ENCODE measurements at places on chromosomes 1 and 21. TPM values are rescaled to one million over a fixed set of nuclear protein-coding genes. Genes with fewer than 3 reads are reported as not detected.
A peak's percentile ranks its signal among the peaks of the same experiment; 100 is the strongest.

- no peak for DNase-seq
These were observed 246.9 kb upstream of the LRRC7 start for GRCh38 chr1:69320757-69321211.

The VWA5B1 gene
- total RNA-seq: not detected

The NBPF4 gene
- not detected for total RNA-seq

DNA sequence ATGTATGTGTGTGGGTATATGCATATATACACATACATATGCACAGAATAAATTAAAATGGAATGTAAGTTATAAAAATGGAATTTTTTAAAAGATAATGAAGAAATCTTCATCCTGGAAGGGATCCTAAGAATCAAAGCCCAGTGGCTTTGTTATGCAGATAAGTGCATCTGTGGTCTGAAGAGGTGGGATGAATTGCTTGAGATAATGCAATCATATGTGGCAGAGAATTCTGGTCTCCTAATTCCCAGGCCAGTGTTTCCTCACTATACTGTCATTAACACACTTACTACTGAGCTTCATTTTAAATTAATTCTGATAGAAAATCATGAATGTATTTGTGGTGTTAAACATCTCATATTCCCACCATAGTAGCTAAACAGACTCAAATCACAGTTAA lies 86.7 kb upstream of the PRMT6 start:
- no peak for DNase-seq

GRCh38 chr1:180343921-180344769 lies 114.1 kb downstream of the LHX4 start:
- peak; percentile 44 for DNase-seq

DNA sequence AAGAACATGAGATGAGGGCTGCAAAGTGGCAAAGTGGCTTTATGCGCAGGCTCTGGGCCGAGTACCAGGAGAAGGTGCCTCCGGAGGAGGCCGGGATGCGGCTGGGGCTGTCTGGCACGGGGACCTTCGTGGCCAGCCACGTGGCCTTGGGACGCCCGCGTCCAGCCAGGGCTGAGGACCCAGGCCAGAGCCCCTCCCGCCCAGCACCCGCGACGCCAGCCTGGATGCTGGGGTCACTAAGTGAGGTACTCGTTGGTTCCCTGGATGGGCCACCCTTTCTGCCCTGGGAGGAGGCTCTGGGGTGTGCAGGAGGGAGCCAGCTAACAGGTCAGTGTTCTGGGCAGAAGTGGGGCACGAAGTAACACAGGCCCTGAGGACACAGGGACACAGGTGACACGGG lies 12.6 kb downstream of the SCNN1D start:
- no peak for DNase-seq

DNA sequence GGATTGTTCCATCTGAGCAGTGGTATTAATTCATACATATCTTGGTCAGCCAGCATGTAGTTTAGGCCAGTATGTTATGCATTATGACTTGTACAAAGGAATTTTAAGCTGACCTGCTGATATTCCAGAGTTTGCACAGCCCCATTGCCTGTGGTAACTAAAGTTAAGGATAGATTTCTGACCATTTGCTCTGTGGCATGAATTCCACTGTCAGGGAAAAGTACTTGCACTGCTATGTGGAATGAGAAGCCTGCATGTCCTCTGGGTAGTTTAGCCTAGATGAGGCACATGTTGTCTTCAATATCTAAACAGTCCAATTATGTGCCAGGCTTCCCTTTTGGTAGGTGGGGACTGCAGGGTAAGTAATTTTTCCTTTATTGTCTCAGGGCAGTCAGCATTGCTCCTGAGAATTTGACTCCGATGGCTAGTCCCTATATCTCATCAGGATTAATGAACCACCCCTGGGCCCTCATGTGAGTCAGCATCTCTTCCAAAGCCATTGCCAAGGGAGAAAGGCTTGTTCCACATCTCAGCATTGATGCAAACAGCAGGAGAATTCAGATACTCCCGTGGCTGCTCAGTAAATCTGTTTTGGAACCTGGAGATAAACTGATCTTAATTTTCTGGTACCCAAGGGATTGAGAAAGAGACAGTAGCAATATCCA lies 30.2 kb downstream of the NEK7 start:
- peak; percentile 59 for DNase-seq

The DNASE2B gene
- total RNA-seq: not detected

- no peak for DNase-seq
These were observed 25.1 kb downstream of the SHCBP1L start for GRCh38 chr1:182927693-182928433.

- DNase-seq: no peak
These were observed 22.4 kb downstream of the ASH1L start for GRCh38 chr1:155540000-155540874.

- DNase-seq: no peak
These were observed 178.8 kb upstream of the PDE4B start for GRCh38 chr1:65613884-65614283.

The AGBL4 gene
- not detected for total RNA-seq

DNA sequence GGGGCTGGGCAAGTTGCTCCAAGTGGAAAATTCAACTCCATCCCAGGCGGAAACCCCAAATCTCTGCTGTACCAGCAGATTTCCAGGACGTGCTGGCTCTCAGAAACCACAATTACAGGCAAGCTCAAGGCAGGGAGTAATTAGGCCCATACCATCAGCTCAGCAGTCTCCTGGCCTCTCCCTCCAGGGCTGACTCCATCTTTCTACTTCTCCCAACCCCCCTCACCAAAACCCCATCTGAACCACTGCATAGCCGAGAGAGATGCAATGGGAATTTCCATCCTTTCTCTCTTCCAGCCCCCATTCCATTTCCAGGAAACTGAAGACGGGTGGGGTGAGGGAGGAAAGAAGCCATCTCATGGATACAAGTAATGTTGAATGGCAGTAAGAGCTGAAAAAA lies 41.2 kb downstream of the ARHGEF11 start:
- no peak for DNase-seq

The FNDC5 gene
- 1.0 TPM for total RNA-seq

GRCh38 chr1:229116114-229116513 lies 154.8 kb upstream of the RAB4A start:
- no peak for DNase-seq

DNA sequence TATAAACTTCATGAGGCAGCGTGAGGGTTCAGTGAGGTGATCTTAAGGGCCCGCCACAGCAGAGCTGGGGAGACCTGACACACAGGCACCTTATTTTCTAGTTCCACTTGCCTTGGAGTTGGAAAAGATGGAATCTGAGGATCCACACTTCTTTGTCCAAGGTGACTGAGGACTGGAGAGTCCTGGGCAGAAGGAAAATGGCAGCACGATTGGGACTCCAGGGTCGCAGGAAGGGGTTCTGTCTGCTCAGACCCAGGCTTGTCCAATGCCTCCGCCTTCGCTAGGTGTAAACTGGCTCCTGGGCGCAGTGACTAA lies 1.3 kb downstream of the GALE start:
- no peak for DNase-seq

The SH2D2A gene
- not detected for total RNA-seq

GRCh38 chr1:66628926-66629325 lies 95.0 kb downstream of the SGIP1 start:
- DNase-seq: no peak

- no peak for DNase-seq
These were observed 63.1 kb downstream of the LAMC2 start for GRCh38 chr1:183248989-183249691.

DNA sequence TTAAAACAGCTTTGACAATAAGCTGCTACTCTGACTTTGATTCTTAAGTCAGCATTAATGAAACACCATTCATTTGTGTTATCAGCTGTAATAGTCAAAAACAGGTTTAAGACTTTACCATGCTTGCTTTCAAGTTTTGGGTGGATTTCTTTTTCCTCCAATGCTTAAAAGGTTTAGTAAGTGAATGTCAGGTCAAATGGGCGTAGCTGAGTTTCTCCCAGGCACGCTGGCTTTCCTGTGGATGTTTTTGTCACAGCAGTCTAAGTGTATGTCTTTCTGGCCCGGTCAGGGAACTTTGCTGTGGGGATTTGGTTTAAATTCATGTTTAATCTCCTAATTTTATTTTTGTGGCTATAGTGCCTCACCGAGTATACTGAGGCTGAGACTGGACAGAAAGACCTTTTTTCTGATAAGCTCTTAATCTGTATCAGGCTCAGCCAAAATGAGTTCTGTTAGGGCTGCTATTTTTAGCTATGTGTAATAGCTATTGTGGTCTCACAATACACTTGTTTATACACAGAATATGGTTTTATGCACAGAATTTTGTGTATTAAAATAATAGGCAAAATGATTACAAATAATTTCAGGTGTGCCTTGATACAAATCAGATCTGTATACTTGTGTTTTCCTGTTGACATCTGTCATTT lies 292.8 kb downstream of the DISC1 start:
- DNase-seq: no peak

GRCh38 chr1:203351037-203351625 lies at the start of gene FMOD:
Gene FMOD (minus strand): TSS chr1:203351122. CDS start chr1:203348270, 2,852 bp downstream.
- peak; percentile 72 for DNase-seq

- no peak for DNase-seq
These were observed 81.2 kb upstream of the RUNX3 start for GRCh38 chr1:25011275-25011674.

GRCh38 chr1:214503553-214503952 lies 47.8 kb downstream of the PTPN14 start:
- no peak for DNase-seq

The HCN3 gene
- total RNA-seq: 1.0 TPM

- no peak for DNase-seq
These were observed 54.4 kb downstream of the PRSS38 start for GRCh38 chr1:227869851-227870305.

The GBP7 gene
- total RNA-seq: not detected

DNA sequence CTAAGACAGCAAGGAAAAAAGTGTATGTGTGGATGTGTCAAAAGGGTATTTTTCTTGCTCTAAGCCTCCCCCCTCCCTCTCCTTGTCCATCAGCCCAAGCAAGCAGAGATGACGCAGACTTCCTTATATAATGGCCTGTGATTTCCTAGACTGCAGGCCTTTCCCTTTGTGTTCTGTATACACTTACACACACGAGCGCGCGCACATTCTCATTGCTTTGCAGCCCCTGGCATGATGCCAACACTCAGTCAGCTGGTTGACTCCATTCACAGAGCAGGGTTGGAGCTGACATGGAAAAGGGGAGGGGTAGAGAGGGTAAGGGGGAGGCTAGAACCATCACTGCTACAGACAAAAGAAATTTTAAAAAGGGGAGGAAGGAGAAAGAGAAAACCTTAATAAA lies 41.8 kb downstream of the GATAD2B start:
- peak; percentile 94 for DNase-seq

- no peak for DNase-seq
These were observed 143.4 kb upstream of the KCNK2 start for GRCh38 chr1:214939180-214939579.

The FCGR1A gene
- total RNA-seq: not detected

GRCh38 chr1:73948055-73948454 lies 249.9 kb downstream of the LRRIQ3 start:
- no peak for DNase-seq

The FAM72B gene
- total RNA-seq: 0.51 TPM

DNA sequence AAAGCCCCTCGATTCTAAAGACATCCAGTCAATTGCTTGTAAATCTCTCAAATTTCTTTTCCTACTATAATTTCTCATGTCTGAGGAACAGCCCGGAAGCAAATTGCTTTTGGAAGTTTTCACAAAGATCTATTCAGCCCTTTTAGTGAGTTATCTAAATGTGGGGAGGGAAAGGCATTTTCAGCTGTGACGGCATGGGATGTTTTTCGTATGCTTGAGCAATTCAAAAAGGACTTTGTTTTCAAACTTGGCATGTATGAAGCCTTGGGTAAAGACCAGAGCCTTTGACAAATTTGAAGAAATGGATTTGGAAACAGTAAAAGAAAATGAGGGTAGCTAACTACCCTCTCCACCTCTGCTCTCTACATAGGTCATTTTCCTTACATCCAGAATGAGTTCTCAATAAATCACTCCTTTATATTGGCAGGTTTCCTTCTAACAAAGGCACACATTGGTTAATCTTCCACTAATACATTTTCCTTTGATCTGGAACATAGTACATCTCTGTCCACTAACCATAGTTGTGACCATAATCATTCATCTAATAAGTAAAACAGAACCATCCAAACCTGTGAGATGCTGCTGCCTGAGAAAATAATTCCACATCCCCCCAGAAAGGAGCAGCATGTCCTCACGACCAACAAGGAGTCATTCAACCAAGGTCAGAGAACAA lies 66.1 kb upstream of the ADAM30 start:
- DNase-seq: peak; percentile 34

The CNTN2 gene
- not detected for total RNA-seq

GRCh38 chr1:164735315-164736052 lies 176.5 kb downstream of the PBX1 start:
- DNase-seq: peak; percentile 70

DNA sequence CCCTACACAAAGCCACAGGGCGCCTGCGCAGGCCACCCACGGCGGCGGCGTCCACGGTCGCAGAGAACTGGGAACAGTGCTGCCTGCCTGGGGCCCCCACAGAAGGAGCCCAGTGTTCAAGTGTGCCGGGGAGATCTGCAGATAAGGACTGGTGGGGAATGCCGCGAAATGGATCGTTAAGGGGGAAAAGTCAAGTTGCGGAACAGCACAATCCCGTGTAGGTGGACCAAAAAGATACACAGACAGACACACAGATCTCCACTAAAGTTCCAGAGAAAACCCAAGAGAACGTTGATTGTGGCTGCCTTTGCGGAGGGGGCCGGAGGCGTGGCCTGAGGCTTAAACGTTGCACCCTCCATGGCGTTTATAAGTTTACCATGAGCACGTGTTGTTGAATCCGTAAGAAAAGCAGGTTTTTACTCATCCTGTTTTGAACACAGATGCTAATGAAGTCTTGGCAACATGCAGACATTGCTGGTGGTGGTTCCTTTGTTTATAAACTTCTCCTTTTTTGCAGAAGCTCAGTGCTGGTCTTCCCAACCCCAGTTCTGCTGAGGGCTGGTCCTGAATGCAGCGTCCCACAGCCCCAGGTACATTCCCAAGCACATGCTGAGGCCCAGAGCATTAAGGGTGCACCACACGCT lies 4.1 kb downstream of the SPATC1L start:
- no peak for DNase-seq

The FAM177B gene
- total RNA-seq: not detected

DNA sequence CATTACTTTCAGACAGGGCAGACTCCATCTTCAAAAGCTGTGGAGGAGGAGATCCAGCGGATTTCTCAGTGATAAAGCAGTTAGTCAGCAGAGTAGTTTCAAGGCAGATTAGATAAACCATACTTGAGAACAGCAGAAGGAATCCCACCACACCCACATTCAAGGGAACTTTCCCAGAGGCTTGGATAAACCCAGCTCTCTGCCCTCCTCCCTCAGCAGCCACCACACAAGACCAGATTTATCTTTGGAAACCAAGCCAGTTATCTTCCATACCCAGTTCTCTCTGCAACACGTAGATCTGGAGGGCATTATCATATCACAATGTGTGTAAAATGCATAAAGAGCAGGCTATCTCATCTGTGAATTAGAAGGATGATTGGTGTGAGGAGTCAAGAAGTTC lies 40.2 kb downstream of the GFI1 start:
- DNase-seq: peak; percentile 82

The TLR5 gene
- total RNA-seq: 0.77 TPM

DNA sequence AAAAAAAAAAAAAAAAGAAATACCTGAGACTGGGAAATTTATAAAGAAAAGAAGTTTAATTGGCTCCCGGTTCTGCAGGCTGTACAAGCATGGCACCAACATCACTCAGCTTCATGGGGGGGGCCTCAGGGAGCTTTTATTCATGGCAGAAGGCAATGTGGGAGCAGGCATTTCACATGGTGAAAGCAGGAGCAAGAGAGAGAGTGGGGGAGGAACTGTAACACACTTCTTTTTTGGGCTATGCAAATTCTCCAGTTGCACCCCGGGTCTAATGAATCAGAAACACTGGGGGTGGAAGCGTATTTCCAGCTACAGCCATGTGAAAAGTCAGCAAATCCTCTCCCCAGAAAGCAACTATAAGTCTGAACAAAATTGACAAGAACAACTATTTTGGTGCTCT lies 11.8 kb upstream of the SOD1 start:
- no peak for DNase-seq

The CRNN gene
- not detected for total RNA-seq

The KAZN gene
- 5.0 TPM for total RNA-seq
